A172 (cell line): ENCODE measurements at places on chromosomes 7 and 10. TPM values are rescaled to one million over a fixed set of nuclear protein-coding genes. Genes with fewer than 3 reads are reported as not detected.

DNA sequence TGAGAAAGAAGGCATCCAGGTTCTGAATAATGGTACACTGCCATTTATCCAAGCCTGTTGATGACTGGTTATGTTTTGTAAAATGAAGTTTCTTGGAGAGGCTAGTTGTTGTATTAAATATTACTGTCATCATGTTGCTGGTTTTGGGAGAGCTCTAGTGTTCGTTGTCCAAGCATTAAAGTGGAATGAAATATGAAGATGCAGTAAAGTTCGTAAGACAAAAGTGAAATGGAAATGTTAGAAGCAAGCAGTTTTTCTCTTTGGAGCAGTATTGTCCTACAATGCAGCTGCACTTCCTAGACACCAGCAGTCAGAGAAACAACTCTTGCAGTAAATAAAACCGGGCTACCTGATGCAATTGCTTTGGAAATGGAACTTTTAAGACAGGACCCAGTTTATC, 156.8 kb upstream of the FZD1 start:
- DNase-seq, result no peak

DNA sequence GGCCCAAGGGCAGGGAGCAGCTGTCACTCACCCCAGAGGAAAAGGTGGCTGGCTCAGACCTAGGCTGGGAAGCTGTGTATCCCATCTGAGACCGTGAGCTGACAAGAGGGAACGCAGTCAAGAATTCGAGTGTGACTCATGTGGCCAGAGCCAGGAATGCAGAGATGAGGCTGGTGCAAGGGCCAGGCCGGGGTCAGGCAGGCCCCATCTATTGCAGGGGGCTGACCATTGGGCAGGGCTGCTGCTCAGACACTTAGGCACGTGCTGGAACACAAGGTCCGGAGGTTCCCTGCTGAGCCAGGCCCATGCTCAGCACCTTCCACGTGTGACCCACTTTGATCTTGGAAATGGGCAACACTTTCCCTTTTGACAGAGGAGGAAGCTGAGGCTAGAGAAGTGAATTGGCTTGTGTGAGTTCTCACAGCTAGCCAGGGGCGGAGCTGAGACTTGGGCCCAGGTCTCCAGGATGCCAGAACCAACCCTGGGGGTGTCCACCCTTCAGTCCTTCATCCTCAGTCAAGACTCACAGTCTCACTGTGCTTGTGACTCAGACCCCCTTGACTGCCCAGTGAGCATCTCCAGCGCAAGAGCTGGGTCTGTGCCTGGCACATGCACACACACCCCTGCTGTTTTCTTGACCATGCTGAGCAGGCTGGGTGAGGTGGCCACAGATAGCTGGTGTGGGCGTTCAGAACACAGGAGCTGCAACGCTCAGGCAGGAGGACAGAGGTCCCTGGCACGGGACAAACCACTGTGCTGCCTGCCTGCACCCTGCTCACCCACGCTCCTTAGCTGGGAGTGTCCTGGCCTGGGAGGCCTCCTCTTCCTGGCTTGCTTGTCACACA, 47.6 kb upstream of the PPIF start:
- peak; percentile 98 for DNase-seq

DNA sequence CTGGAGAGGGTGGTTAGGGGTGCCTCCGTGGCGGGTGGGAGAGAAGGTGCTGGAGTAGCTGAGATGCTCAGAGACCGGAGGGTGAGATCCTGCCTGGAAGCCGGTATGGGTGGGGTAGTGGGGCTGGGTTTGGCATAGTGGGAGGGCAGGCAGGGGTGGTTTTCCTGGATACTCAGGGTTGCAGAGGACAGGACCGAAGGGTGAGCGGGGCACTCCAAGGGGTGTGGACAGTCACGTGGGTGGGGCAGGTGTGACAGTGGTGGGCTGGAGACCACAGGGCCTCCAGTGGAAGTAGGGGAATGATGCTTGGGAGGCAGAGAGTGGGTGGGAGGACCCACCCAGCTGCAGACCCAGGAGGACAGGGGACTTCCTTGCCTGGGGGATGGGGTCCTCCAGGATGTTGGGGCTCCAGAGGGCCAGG, 1.9 kb downstream of the SCART1 start:
- no peak for DNase-seq

DNA sequence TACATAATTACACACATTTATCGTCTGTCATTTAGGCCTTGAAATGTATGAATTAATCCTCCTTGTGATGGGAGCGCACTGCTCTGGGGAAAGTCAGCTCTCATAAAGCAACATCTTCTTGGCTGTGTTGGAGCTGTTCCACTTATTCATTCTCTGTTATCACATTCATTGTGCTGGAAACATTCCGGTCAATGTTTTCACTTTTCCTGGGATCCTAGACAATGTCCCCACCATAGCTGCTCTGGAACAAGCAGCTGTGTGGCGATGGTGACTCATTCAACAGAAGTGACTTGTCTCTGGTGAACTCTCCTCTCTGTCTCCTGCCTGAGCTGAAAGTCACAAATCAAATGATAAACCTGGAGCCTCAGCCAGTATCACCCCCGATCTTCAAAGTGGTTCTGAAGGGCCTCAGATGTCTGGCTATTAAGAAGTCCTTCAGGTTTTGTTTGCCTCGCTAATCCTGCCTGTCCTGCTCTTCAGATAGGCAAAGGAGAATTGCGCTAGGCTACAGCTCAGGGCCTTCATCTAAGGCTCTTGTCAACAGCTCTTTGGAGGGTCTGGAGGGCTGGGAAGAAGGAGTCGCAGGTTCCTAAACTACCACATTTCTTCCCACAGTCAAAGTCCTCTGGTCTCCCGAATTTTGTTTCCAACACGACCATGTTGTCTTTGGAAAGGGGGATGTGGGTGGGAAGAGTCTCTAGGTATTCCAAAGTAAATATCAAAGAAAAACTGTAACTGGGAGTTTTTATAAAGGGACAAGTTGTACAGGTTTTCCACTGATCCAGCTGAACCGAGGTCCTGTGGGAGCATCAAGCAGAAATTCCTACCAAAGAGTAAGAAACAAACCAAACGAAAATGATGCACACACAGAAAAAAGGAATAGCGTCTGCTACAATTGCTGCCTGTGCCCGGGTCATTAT, 29.3 kb downstream of the KLF6 start:
- DNase-seq, result peak; percentile 90

GRCh38 chr7:37205451-37205850, 243.2 kb downstream of the ELMO1 start:
- DNase-seq, result no peak

DNA sequence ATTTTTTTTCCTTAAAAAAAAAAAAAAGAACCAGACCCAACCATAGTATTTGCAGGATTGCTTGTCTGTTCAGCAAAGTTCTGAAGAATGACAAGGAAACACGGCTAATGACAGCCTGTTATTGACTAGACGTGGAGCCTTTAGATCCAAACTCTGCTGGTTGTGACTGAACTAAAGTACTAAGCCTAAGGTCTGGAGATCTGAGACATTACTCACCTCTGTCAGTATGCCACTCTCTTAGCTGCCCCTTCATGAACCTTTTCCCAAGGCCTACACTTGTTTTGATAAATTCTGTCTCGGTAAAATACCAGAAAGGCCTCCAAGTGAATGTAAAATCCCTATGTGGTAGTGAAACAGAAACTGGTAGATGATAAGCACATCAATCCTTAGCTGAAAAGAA, 101.0 kb downstream of the CABCOCO1 start:
- no peak for DNase-seq

DNA sequence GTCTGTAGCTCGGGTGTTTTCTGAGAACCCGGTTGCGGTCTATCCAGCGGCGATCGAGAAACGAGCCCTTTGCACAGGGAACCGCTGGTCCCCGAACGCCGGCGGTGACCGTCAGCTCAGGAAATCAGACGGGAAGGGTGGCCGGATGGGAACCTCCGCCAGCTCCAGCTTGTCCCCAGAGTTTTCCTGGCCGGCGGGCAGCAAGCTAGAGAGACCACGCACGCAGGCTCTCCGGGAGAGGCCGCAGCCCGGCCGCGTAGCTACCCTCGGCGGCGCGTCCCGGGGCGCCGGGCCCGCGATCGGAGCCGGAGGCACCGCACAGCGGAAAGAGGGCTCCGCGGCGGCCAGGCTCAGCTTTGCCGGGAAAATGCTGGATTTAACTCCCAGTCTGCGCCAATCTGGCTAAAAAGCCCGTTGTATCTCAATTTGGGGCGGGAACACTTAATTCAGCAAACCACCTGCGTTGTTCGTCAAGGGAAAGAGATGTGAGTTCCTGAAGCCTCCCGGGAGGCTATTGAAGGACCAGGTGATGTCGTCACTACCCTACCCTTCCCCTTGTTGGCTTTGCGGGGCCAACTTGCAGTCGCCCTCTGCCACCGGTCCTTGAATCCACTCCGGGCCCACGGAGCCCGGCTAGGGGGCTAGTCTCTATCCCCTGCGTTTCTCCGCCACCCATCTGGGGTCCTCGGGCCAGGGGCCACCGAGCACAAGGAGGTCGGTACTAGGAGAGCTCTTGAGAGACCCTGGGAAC, 859 bp upstream of the CH25H start:
- peak; percentile 17 for DNase-seq

GRCh38 chr7:151185762-151186639, 1.0 kb downstream of the ASB10 start:
- no peak for DNase-seq

- no peak for DNase-seq
Measured at GRCh38 chr7:134936893-134937510, 49.3 kb upstream of the AGBL3 start.

GRCh38 chr7:41108821-41109220, 594.1 kb downstream of the INHBA start:
- DNase-seq, result no peak

GRCh38 chr10:8829592-8829991, 775.1 kb downstream of the GATA3 start:
- DNase-seq, result no peak

GRCh38 chr10:102394801-102395399, 605 bp upstream of the NFKB2 start:
- no peak for DNase-seq

- peak; percentile 5 for DNase-seq
Measured at GRCh38 chr7:135210888-135211178, 493 bp downstream of the WDR91 start.

GRCh38 chr7:151792086-151792485, 84.8 kb downstream of the PRKAG2 start:
- no peak for DNase-seq

- no peak for DNase-seq
Measured at GRCh38 chr10:69558559-69558958, 14.7 kb downstream of the NEUROG3 start.

GRCh38 chr7:34612661-34613060, 45.4 kb upstream of the NPSR1 start:
- peak; percentile 59 for DNase-seq

TRIM56 gene
- total RNA-seq, result 9.4 and 13.4 TPM in 2 replicates

CYP2C9 gene
- total RNA-seq, result not detected in 2 replicates

SUN3 gene
- total RNA-seq, result 4.5 and 7.9 TPM in 2 replicates

CXCL12 gene
- total RNA-seq, result 0.02 TPM in 1 of 2 replicates, not detected in the other

FAM25C gene
- not detected in 2 replicates for total RNA-seq

SLC26A3 gene
- not detected in 2 replicates for total RNA-seq
